Omental fat pad (tissue), 4 donors: ENCODE measurements at places on chromosomes 7 and 10.
A peak's percentile ranks its signal among the peaks of the same experiment; 100 is the strongest.

DNA sequence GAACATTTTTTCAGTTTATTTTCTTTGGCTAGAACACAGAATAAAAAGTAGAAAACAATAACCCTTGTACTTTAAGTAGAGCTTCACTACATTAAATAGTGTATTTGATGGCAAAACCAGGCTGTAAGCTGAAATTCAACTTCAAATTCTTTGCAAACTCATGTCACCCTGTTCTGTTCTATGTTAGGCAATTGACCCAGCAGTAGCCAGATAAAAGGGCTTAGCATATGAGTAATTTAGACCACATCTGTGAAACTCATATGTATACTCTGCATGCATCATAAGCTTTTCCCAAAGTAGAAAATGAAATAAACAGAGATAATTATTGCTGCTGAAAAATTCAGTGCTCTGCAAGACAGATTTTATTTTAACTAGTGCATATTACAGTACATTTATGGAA is 150.2 kb downstream of the GNAI1 start:
- DNase-seq = no peak

- DNase-seq = no peak
These were observed 7.3 kb downstream of the SLC25A13 start for GRCh38 chr7:96314402-96315124.

DNA sequence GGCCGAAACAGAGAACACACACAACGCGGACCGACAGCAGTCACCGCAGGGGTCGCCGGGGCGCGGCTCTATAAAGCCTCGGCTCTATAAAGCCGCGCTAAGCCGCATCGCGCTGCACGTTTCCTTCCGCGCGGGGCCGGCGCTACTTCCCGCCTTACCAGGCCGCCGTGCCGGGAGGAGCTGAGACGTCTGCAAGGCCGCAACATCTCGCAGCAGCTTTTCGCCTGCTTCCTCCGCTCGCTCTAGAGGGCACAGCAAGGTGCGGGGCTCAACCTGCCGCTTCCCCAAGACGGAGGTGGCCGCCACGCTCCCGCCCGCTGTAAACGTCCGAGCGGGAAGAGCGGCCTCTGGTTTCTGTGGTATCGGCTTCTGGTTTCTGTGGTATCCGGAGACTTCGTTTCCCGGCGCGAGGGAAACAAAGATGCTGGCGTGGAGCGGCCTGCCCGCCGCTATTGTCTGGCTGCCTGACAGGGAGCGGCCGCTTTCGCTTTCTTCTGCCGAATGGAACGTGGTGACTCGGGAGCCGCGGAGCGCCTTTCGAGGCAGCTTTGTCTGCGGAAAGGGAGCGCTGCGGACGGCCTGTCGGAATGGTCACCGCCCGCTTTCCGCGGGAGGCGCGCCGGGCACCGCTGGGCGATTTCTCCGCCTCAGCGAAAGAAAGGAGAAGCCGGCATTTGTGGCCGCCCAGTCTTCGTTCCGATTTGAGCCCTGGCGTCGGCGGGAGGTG is 91.8 kb downstream of the SPAG6 start:
- peak; percentile 67 for DNase-seq

GRCh38 chr7:116661865-116662264 is 10.1 kb upstream of the MET start:
- DNase-seq = no peak

DNA sequence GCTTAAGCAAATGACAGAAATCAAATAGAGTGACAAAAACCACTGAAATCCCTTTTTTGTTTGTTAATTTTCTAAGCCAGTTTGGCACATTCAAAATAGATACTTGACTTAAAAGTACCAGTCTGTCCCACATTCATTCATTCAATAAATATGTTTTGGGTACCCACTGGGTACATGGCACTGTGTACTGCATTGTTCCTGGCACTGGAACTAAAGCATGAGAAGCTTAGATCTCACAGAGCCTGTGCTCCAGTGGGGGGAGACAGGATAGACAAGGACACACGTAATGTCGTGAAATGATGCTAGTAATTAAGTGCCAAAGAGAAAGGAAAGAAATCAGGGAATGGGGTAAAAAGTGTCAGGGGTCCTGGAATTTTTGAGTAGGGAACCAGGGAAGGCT is 13.0 kb downstream of the MTURN start:
- no peak for DNase-seq

DNA sequence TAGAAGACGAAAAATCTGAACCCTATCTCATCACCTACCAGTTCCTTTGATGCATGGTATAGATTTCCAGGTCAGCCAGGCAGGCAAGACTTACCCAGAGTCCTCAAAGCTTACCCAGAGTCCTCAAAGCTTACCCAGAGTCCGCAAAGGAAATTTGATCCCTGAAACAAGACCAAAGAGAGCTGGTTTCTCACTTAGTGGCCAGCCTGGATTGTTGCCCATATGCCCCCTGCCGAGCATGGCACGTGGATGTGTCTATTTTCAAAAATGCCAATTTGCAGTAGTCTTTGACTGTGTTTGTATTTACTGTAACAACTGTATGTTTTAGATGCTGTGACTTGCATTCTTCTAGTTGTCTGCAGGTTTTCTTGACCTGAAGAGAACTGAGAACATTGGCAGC is 120.2 kb upstream of the STARD3NL start:
- no peak for DNase-seq

DNA sequence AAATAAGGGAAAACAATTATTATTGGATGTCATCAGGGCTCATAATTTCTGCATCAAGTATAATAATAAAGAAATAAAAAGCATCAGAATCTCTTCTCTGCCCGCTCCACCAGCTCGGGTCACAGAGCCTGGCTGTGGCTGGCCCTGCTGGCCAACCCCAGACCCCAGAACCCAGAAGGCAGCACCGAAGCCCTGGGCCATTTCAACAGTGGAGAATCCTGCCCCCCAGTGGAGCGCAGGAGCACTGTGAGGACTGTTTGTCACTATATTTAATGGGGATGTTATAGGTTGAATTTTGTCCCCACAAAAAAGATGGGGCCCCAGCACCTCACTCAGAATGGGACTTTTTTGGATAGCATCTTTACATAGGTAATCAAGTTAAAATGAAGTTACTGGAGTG is 27.3 kb downstream of the DENND11 start:
- no peak for DNase-seq

DNA sequence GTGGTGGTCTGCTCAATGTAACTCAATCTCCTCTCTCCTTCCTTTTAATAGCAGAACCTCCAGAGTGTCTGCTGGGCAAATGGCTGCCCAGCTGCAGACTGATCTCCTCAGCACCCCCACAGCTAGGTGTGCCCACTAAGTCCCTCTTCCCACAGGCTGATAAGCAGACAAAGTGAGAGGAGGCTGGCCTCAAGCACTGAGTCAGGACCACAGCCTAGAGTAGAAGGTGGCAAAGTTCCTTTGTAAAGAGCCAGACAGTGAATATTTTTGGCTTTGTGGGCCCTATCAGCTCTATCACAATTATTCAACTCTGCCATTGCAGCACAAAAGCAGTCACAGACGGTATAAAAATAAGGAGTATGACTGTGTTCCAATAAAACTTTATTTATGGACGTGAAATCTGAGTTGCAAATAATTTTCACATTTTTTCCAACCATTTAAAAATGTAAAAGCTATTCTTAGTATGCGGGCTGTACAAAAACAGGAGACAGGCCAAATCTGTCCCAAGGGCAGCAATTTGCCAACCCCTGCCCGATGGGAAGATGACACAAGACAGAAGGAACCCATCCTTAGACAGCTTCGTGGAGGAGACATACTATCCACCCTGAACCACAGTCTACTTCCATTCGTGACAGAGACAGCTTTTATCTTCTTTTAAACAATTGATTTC is 23.4 kb downstream of the JAZF1 start:
- DNase-seq = no peak
